Urinary bladder (tissue), 4 donors: ENCODE measurements at places on chromosomes 16 and 17. TPM values are rescaled to one million over a fixed set of nuclear protein-coding genes. Genes with fewer than 3 reads are reported as not detected.

The CLTC gene
- 405 TPM for total RNA-seq

The SAT2 gene
- total RNA-seq = 24.8 TPM

The TP53TG3C gene
- not detected for total RNA-seq

The KRT9 gene
- total RNA-seq = not detected

The GRIN2A gene
- 0.21 TPM for total RNA-seq

The TBC1D3G gene
- total RNA-seq = not detected

The FAAP100 gene
- total RNA-seq = 14.0 TPM

The ACSM2A gene
- total RNA-seq = not detected

The CNGB1 gene
- total RNA-seq = 0.16 TPM

The NLGN2 gene
- 8.5 TPM for total RNA-seq

The KRT31 gene
- 0.16 TPM for total RNA-seq

The CDH3 gene
- 5.7 TPM for total RNA-seq

The HSD17B2 gene
- total RNA-seq = 31.6 TPM

The ASPHD1 gene
- total RNA-seq = 0.16 TPM

The PLA2G10 gene
- total RNA-seq = 0.32 TPM

The SMCR8 gene
- total RNA-seq = 10.0 TPM

The HASPIN gene
- total RNA-seq = 2.2 TPM

The PRSS22 gene
- 3.0 TPM for total RNA-seq

The P2RX1 gene
- total RNA-seq = 19.6 TPM

The TBC1D16 gene
- total RNA-seq = 15.8 TPM

The NME1 gene
- 38.1 TPM for total RNA-seq

The CNTNAP4 gene
- 10.9 TPM for total RNA-seq
